GM06990 (cell line): ENCODE measurements at places on chromosomes 16 and 17.

- DNase-seq, result no peak
Measured at GRCh38 chr16:17354141-17354601, 116.6 kb downstream of the XYLT1 start.

DNA sequence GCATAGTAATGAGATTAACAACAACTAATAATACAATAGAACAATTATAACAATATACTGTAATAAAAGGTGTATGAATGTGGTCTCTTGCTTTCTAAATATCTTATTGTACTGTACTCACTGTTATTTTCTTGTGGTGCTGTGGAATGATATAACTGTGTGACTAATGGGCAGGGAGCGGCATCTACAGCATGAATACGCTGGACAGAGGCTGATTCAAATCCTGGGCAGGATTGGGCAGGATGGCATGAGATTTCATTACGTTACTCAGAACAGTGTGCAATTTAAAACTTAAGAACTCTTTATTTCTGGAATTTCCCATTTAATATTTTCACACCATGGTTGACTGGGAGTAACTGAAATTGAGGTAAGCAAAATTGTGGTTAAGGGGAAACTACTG, 1239.8 kb upstream of the GOT2 start:
- DNase-seq, result no peak

- no peak for DNase-seq
Measured at GRCh38 chr16:49023050-49023449, 258.6 kb downstream of the CBLN1 start.

DNA sequence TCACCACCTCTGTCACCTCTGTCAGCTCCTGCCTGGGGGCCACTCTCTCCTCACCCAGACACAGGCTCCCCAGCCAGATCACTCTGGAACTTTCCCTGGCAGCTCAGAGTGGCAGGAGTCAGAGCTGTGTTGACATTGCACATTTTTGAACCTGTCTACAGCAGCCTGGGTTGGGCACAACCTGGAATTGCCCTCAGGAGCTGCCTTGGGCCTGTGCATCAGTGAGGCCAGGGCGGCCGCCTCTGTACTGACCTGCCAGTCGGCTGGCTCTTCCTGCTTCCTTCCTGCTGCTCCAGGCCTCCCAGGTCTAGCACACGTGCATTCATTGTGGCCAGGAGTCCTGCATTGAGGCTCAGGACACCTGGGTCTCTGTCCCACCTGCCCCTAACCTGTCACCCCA, 14.2 kb upstream of the TMEM11 start:
- no peak for DNase-seq

- no peak for DNase-seq
Measured at GRCh38 chr17:9259419-9259818, 238.1 kb downstream of the NTN1 start.

DNA sequence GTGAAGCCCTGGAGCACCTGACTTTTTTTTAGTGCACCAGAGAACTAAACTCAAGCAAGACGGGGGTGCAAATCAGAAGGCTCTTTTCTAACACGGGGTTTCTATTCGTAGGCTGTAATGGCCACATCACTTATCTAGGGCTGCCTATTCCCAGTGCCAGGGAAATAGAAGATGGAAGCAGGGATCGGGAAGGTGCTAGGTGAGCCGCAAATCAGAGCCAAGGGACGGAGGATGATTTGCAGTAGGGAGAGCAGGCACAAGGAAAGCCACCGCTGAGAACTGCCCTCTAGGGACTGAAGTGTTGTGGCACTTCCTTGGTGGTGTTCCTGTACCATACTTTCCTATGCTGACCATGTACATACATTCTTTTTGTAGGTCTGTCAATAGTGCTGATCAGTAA, 7.8 kb upstream of the SLC46A1 start:
- DNase-seq, result no peak
